Nucleus accumbens (tissue), 56 donors: ENCODE measurements at places on chromosomes 12 and 14.

DNA sequence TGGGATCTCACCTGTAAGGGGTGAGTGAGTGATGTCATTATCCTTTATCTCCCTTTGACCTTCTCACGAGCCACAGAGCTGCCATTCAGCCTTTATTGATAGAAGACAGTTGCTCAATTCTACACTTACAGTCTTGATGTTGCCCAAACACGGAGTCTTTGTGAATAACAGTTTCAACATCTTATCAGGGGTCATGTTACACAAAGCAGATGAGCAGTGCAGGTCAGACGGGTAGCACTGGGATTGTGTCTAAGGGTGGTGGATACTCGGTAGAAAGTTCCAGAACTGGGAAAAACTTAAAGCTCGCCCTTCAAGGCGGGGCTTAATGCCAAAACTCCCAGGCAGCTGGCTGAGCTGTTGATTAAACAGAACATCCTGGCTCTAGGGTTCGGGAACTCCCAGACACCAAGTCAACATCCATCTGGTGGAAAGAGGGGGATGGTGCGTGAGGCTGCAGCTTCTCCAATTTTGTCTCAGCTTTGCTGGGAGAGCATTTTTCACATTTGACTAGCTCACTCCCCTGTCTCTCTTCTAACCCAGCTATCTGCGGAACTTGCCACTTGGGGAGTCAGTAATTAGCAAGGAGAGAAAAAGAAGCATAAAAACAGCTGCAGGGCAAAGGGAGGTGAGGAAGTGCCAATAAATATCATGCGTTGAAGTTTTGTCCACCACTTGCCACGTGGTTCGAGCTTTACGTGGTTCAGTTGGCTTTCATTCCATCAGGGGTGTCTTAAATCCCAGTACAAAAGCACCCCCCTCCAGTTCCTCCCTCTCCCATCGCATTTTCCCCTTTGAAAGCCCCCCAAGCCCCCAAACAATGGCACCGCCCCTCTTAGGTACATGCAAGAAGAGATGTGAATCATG is 31.0 kb downstream of the FOXN4 start:
- DNase-seq, result no peak

- no peak for DNase-seq
Measured at GRCh38 chr12:109500406-109501185, 23.2 kb downstream of the UBE3B start.

- no peak for DNase-seq
Measured at GRCh38 chr14:37116933-37117849, 55.2 kb downstream of the SLC25A21 start.

GRCh38 chr14:99158150-99158549 is 113.8 kb downstream of the BCL11B start:
- no peak for DNase-seq

DNA sequence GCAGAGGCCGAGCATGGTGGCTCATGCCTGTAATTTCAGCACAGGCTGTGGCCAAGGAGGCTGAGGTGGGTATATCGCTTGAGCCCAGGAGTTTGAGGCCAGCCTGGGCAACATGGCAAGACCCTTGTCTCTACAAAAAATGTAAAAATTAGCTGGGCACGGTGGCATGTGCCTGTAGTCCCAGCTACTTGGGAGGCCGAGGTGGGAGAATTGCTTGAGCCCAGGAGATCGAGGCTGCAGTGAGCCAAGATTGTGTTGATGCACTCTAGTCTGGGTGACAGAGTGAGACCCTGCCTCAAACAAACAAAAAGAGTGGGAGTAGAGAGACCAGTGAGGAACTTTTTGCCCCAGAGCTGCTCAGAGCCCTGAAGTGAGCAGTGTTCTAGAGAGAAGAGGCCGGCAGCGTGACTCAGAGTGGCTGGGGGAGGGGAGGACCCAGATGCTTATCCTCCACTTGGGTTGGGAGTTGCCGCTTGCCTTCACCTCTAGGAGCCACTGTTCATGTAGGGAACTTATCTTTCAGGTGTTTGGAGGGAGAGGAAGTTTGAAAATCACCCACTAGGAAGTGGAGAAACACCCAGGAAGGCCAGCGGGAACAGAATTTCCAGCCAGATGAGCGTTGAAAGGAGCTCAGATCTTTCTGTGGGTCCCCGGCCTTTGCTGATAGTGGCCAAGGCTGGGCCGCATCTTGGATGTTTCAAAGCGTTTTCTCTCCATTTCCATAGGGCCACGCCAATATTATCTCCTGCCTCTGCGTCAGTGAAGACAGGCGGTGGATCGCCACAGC is 15.3 kb downstream of the CFAP251 start:
- no peak for DNase-seq

DNA sequence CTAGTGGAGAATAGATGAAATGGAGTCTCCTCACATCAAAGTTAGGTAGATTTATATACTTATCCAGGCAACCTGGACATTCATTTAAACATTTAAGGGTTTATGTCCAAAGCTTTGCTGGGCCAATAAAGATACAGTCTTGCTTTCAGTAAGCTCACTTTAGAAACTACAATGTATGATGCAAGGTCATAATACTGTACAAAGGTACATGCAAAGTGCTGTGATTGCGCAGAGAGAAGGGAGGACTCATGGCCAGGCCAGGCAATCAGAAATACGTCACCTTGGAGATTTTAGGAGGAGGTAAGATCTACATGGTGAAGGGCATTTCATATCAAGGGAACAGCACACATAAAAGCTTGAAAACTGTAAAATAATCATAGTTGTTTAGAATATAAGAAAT is 113.6 kb downstream of the FGD4 start:
- no peak for DNase-seq

DNA sequence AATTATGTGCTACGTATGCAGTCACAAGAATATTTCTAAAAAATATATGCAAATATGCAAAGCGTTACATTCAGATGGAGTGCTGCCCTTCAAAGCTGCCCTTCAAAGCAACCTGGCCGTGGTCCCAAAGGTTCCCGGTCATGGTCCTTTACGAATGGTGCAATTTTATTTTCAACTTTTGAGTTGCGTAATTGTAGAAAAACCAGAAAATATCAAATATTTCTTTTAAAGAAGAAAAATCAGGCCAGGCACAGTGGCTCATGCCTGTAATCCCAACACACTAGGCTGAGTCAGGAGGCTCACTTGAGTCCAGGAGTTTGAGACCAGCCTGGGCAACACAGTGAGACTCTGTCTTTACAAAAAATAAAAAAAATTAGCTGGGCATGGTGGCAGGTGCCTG is 21.4 kb downstream of the CLSTN3 start:
- DNase-seq, result no peak

GRCh38 chr12:84691266-84691665 is 221.3 kb downstream of the SLC6A15 start:
- no peak for DNase-seq

- no peak for DNase-seq
Measured at GRCh38 chr14:103501041-103501870, 21.4 kb downstream of the CKB start.

- no peak for DNase-seq
Measured at GRCh38 chr14:81066672-81067071, 111.3 kb downstream of the TSHR start.

- DNase-seq, result no peak
Measured at GRCh38 chr12:117134721-117135120, 35.5 kb upstream of the TESC start.

DNA sequence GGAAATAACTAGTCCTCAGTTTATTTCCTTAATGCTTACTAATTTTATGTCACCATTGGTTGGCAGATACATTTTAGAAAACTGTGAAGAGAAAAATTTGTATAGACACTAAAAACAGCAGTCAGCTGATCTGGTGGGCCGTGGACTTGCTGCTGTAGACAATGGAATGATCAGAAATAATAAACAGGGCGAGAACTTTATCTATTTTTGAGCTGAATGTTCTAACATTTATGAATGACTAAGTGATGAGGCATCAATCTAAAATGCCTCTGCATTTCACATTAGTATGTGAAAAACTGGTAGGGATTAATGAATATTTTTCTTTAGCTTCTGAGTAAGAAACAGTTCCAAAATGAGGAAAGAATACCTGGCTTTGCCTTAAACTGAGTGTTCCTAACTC is 24.8 kb upstream of the PKP2 start:
- DNase-seq, result no peak

- no peak for DNase-seq
Measured at GRCh38 chr12:116366824-116367223, 89.3 kb upstream of the MED13L start.
